ENCODE measurements at places on chromosomes 1 and 21.

- DNase-seq: peak; percentile 81
Observed at GRCh38 chr21:34887725-34888568, 161.2 kb downstream of the RUNX1 start.

GRCh38 chr1:35576061-35576765 is 3.1 kb downstream of the TFAP2E start:
- no peak for DNase-seq

GRCh38 chr1:76548513-76549100 is 318.7 kb upstream of the ST6GALNAC5 start:
- DNase-seq: no peak

GRCh38 chr1:98468111-98468717 is 193.3 kb upstream of the SNX7 start:
- no peak for DNase-seq

DNA sequence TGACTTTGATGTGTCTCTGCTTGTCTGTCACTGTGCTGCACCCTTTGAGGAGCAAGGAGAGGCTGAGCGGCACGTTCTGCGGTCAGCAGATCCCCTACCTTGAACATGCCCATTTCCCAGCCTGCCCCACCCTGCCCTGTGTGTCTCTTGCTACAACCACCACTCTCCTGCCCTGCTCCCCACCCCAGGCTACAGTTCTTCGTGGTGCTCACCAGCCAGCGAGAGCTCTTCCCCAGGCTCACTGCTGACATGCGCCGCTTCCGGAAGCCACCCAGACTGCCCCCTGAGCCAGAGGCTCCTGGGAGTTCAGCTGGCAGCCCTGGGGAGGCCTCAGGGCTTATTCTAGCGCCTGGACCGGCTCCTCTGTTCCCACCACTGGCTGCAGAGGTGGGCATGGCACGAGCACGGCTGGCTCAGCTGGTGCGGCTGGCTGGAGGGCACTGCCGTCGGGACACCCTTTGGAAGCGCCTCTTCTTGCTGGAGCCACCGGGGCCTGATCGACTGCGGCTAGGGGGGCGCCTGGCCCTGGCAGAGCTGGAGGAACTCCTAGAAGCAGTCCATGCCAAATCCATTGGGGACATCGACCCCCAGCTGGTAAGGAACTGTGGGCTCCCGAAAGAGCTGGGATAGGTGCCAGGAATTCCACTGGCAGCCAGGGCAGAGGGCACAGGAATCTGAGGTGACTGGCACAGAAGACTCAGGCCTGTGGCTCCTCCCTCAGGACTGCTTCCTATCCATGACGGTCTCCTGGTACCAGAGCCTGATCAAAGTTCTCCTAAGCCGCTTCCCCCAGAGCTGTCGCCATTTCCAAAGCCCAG is 5.6 kb downstream of the HYI start:
- no peak for DNase-seq

DNA sequence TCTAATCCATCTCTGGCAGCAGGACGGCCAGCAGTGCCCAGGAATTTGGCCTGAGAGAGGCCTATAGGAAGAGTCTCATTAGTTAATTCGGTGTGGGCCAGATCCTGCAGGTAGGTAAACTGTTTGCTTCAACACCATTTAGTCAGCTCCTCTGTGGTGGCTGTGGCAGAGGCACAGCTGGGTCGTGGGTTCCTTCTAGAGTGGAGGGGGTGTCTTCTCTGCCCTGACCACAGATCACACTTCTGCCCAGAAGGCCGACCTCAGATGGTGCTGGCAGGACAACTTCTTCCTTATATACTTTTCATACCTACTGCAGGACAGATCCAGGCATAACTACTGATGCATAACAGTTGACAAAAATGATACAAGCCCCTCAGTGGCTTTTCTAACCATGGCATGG is 281.4 kb downstream of the RPS6KC1 start:
- no peak for DNase-seq

DNA sequence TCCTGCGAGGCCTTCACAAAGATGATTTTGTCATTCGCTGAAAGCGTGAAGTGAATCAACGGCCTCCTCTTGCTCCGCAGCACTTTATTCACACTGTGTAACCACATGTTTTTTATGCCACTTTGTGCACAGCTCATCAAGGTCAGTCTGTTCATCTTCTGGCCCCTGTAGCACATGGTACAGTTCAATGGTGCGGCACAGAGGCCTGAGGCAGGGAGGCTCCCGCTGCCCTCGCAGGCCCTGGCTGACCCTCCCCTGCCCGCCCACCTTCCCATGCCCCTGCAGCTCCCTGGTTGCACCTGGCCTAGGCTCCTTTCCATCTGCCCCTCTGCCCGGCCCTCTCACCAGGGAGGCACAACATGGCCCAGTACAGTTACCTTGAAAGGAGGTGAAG is 87.5 kb downstream of the CD247 start:
- no peak for DNase-seq

DNA sequence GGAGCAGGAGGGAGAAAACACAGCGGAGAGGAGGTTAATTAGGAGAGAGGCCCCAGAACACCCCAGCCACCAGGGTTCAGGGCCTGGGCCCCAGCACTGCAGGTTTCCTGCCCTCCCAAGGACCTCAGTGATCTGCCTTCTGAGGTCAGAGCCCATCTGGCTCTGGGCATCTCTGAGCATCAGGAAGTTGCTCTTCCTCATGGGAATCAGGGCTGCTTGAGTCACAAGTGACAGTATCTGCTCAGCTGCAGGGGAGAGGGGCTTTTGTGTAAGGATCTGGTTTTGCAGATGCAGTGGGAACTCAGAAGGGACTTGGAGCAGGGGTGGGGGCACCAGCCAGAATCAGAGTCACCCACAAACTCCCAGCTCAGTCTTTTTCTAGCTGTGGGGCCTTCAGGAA is 472.1 kb downstream of the PTPRU start:
- DNase-seq: no peak

DNA sequence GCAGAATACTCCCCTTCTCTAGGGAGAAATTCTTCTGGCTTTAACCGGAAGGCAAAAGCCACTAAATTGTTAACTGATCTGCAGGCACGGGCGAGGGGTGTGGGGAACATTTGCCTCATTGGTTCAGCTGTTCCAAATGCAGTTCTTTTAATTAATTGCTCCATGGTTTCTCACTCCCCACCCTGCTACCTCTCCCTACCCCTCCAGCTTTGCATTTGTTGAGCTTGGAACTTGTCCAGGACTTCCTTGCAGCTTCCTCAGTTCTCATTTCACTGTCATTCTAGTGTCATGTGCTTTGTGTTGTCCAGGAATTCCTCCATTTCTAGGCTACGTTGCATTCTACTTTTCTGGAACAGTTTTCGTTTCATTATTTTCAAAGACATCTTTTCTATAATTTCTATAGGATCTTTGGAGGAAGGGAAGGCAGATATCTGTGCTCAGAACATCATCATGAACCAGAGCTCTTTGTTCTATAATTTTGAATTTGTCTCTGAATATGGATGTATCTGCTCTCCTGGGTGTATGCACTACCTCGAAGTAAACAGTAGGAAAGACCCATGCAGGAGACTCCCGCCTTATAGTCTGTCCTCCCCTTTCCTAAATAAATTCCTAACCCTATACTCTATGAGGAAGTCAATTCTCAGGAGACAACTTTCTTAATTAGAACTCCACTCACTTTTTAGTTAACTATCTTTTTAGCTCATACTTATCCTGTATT is 132.4 kb upstream of the LMO4 start:
- no peak for DNase-seq

DNA sequence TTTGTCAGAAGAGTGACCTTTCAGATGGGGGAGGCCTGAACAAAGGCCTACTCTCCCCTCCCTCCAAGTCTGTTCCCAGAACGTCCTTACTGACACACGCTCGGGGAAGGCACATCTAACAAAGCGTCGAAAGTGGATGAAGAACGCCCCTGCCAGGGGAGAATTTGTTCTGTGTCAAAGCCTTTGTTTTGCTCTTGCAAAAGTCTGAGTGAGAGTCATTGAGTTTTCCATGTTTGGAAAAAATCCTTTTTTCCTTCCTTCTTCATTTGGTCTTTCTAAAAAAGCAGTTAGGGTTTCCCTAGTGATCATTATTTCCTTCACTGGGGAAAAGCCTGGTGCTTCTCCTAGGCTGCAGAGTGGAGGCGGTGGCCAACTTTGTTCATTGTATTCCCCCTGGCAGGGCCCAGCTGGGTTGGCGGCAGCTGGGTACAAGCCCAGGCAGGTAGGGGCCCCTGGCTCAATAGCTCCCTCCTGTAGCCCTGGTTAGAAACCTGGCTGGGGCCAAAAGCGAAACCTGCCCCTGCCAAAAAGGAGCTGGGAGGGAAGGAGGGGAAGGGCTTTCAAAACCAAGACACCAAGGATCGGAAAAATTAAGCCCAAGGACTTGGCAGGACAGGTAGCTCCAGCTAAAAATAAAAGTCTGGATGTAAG is 81.1 kb downstream of the ITPKB start:
- no peak for DNase-seq

DNA sequence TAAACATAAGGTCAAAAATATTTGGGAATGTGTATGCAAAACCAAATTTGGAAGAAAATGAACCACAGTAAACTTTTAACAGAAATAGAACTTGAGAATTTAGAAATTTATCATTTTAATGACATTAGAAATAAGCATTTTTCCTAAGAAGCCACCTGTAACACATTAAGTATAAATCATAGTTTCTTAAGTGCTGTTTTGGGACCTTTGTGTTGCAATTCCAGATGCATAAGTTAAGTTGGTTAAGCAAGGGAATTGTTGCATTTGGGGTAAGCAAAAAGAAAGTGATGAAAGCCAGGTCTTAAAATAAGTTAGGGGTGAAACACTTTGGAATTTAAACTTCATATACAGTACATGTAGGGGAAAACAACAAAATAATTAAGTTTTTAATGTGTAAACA is 49.8 kb downstream of the CDKN2C start:
- no peak for DNase-seq

DNA sequence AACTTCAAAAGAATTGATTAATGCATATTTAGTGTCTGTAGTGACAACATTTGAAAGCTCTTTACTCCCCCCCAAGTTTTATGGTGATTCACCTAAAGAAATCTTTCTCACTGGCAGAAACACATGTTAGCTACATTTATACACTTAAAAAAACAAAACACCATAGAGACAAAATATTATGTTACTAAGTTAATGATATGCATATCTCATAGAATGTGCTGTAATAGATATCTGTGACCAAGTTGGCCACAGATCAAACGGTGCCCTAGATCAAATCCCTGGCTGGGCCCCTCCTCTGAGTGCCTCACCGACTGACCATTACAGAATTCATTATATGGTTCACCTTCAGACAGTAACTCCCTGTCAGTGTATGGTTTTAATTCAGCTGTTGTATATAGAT is 322.1 kb upstream of the LYPLAL1 start:
- no peak for DNase-seq

- peak; percentile 42 for DNase-seq
Observed at GRCh38 chr1:155013632-155014031, 11.0 kb downstream of the ZBTB7B start.

GRCh38 chr1:91948501-91949355 is 473 bp upstream of the BRDT start:
- DNase-seq: peak; percentile 45

- no peak for DNase-seq
Observed at GRCh38 chr1:202073206-202073605, 49.5 kb upstream of the GPR37L1 start.

GRCh38 chr1:159953536-159954515 is at the start of gene SLAMF9:
TSS of gene SLAMF9 (minus strand) at chr1:159954237. CDS start at chr1:159954137, 100 bp downstream.
- DNase-seq: no peak

DNA sequence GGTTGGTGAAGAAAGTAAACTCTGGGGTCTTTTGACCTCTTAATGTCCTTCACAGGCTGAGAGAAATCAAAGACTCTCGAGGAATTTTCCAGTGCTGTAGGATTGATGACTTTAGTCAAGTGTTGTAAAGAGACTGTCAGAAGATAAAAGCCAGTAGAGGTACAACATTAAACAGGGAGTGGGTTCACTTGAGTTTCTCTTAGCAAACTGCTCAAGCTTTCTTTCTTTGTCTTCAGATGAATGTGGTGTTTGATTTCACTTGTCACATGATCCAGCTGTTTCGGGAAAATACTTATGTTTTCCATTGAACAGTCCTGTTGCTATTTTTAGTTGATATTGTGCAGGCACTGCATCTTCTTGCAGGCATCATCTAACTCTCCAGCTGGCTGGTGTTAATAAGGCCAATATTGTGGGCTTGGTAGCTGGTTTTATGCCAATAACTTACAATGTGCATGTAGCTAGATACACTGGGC is 45.6 kb downstream of the XCL2 start:
- DNase-seq: no peak

DNA sequence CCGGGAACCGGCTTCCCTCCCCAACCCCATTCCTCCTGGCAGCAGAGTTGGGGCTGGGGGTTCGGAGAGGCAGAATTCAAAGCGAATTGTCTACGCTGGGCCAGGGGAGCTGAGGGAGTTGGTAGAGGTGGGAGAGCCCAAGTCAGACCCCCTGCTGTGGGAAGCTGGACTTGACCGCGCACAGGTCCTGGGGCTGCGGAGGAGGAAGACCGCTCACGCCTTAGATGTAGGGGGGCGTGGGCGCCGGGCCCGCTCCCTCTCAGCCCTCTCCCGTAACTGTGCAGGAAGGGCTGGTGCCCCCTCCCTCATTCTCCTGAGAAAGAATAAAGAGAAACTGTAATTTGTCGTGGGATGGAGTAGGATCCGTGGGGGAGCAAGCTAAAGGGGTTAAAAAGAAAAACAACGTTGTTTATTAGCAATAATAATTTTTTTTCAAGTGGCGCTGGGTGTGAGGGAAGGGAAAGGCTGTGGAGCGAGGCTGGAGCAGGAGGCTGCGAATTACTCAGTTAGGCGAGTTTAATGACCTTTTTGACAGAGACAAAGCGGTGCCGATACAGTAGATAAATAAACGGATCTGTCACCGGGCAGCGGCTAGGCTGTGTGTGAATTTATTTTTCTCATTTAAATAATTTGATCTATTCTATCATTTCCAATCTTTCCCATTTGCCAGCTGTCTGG is 838 bp upstream of the GRIK3 start:
- DNase-seq: no peak

DNA sequence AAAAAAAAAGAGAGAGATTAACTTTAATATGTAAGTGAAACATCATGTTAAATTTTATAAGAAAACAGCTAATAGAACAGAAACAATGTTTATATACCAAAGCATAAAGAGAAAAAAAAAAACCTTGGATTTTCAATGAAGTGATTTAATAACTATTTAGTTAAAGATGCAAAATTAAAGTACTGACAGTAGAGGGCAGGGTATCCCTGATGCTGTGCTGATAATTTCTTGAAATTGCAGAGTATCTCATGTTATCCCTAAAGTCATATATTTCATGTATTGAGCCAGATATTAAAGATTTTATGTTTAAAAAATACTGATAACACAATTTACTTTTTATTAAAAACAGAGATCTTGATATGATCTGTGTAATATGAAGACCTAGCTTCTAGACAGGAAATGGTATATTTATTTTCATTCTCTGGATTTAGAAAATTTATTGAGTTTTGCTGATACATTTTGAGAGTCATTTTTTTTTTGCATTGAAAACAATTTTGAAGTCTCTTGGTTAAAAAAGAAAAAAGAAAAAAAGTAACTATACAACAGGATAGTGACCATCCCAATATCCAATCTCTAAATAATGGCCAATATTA is 273.2 kb downstream of the USP25 start:
- no peak for DNase-seq
